CD4-positive, alpha-beta T cell treated with Interleukin-4 for 1 hour (primary cell): ENCODE measurements at places on chromosomes 12 and 14.

DNA sequence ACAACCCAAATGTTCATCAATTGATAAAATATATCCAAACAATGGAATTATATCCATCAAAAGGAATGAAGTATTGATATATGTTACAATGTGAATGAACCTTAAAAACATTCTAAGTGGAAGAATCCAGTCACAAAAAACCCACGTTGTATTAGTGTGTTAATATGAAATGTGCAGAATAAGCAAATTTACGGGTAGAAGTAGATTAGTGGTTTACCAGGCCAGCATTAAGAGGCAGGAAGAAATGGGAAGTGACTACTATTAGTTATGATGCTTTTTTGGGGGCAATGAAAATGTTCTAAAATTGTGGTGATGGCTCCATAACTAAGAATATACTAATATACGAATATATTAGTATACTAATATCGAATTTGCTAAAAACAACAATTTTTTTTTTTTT is 1.5 kb downstream of the COX16 start:
- DNase-seq: no peak

DNA sequence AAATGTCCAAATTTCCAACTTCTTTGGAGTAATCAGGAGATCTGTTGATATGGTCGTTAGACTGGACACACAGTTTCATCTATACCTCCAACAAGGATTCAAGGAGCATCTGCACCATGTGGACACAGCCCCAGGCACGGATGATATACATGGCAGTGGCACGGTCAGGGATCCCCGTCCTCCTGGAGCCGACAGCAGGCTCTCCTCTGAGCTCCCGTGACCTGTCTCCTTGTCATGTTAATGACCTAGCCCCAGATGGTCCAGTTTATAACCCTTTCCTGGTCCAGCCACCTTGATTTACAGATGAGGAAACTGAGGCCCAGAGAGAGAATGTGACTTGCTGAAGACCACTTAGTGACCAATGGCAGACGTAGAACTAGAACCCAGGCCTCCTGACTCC is 16.5 kb upstream of the SERPINA4 start:
- DNase-seq: no peak

DNA sequence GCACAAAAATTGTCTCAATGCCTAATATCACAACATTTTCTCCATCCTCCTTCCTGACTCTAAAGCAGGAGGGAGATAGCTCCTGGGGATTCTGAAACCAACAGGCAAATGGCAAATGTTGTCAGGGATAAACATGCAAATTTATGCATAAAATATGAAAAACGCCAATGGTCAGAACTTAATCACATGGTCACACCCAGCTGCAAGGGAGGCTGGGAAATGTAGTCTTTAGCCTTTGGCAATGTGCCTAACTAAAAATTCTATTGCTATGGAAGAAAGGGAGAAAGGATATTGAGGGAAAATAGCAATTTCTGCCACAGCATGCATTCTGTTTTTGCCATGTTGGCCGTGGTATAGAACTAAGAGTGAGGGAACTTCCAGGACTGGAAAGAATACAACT is 11.7 kb upstream of the OASL start:
- no peak for DNase-seq

GRCh38 chr12:71551529-71551928 is 111.9 kb downstream of the LGR5 start:
- DNase-seq: no peak

- DNase-seq: no peak
Measured at GRCh38 chr12:24285448-24285847, 336.0 kb upstream of the SOX5 start.

DNA sequence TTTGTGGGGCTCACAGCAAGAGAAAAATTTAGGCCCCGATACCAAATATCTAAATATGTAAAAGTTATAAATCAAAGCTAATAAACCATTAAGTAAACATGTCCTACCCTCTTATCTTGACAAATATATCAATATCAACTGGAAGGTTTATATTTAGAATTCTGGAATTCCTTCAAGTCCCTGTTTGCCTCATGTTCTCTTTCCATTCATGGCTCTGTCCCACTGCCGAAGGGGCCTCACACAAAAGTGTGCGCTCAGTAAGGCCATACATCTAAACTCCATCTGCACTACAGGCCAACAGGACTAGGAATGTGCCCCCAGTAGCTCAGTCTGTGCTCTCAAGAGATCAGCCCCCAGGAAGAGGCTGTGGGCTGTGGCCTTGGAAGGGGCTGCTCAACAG is 10.6 kb upstream of the ATP5MC2 start:
- DNase-seq: no peak

DNA sequence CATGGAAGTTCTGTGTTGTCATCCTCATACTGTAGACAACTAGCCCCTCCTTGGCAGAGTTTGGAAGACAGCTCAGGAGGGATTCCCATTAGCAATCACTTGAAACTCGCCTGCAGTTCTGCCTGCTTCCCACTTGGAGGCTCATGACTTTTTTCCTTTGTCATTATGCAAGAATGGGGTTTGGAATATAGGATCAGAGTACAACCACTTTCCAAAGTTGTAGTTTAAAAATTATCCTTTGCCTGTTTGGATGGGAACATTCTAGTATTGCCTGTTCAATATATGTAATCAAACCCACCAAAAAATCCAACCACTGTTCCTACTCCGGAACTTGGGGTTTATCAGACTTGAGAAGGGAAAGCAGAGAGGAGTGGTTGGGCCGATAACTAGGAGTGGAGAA is 2.1 kb upstream of the GPD1 start:
- no peak for DNase-seq

GRCh38 chr12:43848786-43849185 is 12.9 kb downstream of the TMEM117 start:
- DNase-seq: no peak

- DNase-seq: no peak
Measured at GRCh38 chr12:129599406-129599805, 304.4 kb downstream of the TMEM132D start.

- DNase-seq: peak; percentile 63
Measured at GRCh38 chr14:55102141-55102621, 26.9 kb upstream of the LGALS3 start.

GRCh38 chr12:65005716-65006115 is 115.4 kb downstream of the WIF1 start:
- DNase-seq: no peak

GRCh38 chr12:15532364-15532977 is 210.2 kb downstream of the PTPRO start:
- peak; percentile 62 for DNase-seq

DNA sequence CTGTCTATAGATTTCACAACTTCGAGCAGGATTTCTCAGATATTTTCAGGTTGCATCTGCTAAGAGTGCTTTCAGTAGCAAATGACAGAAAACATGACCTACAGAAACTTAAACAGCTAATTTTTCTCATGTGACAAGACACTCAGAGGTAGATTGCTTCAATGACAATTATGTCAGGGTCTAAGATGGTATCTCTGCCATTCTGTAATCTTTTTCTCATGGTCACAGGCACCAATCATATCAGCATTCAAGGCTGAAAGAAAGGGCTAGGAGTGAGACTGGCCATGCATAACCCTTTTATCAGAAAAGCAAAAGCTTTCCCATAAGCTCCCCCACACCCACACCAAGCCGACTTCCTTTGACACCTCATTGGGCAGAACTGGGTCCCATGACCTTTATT is 450.5 kb upstream of the FAR2 start:
- DNase-seq: no peak

DNA sequence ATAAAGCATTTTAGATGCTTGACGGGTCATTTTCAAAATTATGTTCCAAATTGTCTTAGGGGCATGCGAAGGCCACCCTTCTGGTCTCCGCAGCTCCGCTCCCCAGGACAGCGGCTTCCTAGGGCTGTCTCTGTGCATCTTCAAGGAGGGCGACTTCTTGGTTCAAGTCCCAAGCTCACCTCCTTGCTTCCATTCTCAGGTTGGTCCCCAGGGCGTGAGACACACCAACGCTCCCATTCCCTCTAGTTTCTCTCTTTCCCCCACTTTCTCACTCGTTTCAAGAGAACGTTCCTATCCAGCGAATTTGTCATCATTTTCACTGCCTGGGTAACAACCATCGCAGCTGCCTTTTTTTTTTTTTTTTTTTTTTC is 109.4 kb upstream of the CCND2 start:
- DNase-seq: no peak

DNA sequence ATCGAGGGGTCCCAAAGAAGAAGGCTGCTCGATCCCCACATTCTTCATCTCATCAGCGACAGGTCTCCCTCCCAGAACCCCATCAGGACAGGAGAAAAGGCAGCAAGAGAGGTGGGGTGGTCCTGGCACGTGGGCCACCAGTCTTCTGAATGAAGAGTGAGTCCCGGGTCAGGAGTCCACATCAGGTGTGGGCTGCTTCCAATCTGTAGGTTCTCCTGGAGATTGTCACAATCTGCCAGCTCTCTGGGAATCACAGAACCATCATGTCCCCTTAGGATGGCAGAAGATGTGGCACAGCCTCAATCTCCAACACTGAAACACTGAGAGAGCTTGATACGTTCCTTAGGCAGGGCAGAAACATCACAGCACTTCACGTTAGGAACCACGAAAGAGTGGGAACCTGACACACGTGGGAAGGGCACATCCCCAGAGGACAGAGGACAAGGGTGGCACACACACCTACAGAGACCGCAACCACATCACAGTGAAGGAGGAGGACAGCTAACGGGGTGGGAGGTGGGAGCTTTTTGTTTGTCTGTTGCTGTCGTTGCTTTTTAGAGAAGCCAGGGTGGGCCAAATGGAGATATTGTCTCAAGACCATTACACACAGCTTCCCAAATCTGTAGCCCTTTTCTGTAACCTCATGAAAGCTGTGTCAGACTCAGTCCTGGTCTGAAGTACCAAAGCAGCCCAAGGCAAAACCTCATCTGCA is 284.5 kb downstream of the DPF3 start:
- no peak for DNase-seq

DNA sequence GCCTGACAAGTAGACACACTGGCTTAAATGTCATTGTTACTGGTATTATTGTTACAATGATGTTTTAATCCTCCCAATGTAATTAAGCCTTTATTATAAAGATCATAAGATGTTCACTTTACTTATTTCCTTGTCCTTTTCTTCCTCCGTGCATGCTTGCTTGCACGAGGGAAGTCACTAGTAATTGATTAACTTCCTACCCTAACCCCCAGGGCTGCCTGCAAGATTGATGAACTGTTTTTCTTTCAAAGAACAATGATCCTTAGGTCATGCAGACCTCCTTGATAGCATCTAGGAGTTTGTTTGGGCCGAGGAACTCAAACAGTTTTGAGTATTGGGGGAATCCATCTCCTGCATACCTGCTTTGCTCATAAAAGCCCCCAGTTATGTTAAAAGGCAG is 43.0 kb downstream of the GLRX5 start:
- DNase-seq: no peak

DNA sequence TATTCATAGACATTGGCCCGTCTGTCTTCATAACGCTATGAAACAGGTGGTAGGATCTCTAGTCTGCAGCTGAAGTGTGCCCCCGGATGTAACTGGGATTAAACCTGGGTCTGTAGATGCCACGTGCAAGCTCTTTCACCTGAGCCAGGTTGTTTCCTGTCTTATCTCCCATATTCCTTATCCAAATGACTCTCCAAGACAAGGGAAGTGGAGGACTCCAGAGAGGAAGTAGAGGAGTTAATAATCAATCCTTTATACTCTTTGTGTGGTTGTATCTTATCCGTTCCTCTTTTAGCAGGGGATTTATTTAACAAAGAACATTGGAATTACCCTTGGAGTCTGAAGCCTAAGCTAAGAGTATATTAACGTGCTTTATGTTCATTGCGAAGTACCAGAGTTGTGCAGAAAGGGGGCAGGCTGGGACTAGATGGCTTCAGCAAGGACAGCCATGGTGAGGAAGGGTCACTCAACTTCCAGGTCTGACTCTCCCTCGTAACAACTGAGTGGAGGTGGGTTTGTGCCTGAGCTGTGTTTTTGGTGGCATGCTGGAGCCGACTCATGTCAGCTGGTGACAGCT is 82.8 kb downstream of the RIN3 start:
- DNase-seq: no peak

DNA sequence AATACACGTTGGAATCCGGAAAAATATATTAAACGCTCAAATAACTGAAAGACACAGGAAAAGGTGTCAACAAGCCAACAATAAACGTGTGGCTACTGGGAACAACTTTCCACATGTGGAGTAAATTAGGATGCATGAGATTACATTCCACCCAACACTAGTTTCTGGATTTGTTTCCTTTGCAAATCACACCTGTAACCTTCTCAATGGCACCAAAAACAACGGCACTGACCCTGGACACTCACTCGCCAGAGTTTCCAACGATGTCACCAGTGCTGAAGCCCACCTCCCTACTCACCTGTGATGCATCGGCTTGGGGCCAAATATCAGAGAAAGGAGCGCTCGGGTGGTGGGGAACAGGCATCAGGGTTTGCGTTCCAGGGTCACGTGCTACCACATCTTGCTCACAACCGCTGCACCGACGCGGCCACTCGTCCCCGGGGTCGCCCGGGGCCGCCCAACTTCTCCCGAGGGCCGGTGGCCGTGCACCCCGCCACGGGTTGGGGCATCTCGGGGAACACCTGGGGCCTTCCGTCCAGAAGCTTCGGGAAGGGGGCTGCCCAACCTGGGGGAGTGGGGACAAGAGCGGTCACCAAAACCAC is 629 bp downstream of the PRDM4 start:
- peak; percentile 17 for DNase-seq

DNA sequence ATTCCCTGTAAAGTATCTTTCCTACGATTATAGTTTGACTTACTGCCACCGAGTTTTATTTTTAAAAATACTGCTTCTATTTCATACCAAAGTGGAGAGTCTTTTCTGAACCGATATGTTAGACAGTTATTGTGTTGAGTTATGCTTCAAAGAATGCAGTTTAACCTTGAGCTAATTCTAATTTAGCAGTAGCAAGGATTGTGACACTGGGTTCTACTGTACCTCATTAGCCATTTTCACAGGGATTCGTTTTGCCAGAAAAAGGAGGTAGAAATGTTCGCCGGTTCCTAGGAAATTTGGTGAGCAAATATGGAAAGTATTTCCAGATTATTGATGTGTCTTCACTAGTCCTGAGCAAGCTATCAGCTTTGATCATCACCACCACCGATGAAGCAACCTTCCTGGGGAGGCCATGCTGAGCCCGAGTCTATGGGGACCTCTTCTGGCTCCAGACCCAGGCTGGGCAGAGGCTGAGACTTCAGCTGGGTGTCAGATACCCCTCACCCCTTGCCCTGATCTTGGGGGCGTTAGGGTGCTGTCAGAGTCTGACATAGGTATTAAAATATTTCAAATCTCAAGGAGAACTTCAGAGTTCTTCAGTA is 13.6 kb downstream of the GLRX5 start:
- no peak for DNase-seq

GRCh38 chr14:76613616-76614015 is 147.7 kb upstream of the VASH1 start:
- DNase-seq: no peak

DNA sequence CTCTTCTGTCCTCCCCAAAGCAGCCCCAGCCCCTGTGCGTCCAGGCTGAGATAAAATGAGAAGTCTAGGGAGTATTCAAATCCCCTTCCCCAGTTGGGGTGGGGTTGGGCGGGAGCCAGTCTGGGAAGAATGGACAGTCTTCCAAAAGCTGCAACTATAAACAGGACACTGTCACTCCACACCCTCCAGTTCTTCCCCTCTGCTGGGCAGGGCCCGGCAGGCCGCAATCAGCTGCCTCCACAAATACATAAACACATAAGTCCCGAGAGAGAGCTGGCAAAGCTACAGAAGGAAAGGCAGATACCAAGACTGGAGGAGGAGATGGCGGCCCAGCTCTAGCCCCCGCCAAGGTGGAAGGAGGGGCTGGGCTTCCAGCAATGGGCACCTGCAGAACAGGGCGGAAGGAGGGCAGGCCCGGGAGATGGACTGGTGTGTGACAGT is 12.7 kb downstream of the LTBP2 start:
- DNase-seq: no peak
